ENCODE measurements at places on chromosomes 6 and 20.

DNA sequence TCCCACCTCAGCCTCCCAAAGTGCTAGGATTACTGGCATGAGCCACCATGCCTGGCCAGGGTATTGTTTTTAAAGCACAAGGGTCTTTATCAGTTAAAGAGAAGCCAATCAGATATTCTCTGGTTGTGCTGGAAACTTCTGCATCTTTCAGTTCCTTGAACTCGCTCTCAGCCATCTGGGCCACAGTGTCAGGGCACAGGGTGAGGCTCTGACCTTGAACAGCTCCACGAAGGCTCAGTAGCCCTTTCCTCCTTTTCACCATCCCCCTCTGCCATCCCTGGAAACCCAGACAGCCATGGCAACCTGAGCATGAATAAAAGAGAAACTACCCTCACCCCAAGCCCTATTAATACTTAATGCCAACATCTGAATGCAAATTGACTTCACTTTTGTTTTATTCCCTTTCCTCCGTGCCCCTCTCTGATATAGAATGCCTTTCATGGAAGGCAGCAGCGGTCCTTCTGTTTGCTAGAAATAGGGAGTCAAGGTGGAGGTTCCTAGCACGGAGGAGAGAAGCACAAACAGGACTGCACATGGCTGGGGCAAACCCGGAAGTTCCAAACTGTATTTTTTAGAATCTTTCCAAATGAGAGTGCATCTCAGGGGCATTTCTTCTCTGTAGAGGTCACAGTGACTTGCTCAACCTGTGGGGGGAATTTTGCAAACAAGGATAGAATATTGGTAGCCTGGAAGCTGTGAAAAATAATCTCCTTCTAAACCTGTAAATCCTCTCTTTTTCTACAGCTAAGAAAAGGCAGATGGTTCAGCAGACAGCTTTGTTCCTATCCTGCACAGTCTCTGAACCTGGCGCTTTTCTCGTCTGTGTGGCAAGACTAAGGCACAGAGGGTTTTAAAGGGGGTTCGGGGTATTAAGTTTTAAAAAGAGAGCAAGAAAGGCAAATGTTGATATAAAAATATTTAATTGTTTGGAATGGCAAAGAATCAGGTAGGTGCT is 176.4 kb upstream of the RREB1 start:
- DNase-seq, result no peak

DNA sequence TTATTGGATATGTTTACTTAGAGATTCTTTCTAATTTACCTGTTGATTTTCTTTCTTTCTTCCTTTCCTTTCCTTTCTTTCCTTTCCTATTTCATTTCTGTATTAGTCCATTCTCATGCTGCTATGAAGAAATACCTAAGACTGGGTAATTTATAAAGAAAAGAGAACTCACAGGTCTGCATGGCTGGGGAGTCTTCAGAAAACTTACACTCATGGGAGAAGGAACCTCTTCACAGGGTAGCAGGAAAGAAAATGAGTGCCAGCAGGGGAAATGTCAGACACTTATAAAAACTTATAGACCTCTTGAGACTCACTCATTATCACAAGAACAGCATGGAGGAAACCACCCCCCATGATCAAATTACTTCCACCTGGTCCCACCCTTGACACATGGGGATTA is 40.8 kb downstream of the HDAC2 start:
- DNase-seq, result no peak

- no peak for DNase-seq
Measured at GRCh38 chr20:23224806-23225205, 125.8 kb upstream of the NXT1 start.

GRCh38 chr20:48092596-48093280 is 307.5 kb upstream of the SULF2 start:
- DNase-seq, result no peak

GRCh38 chr6:15553031-15553430 is 109.8 kb downstream of the DTNBP1 start:
- no peak for DNase-seq

GRCh38 chr6:159969204-159969912 is 476 bp downstream of the IGF2R start:
- DNase-seq, result no peak

GRCh38 chr20:52145587-52145986 is 46.0 kb downstream of the ZFP64 start:
- DNase-seq, result no peak

GRCh38 chr20:14667226-14667625 is 329.8 kb upstream of the FLRT3 start:
- DNase-seq, result no peak

GRCh38 chr6:32222333-32223230 is 1.3 kb downstream of the NOTCH4 start:
- no peak for DNase-seq

- no peak for DNase-seq
Measured at GRCh38 chr6:7136859-7137334, 29.1 kb downstream of the RREB1 start.
